T follicular helper cell (primary cell): ENCODE measurements at places on chromosomes 2 and 18.

DNA sequence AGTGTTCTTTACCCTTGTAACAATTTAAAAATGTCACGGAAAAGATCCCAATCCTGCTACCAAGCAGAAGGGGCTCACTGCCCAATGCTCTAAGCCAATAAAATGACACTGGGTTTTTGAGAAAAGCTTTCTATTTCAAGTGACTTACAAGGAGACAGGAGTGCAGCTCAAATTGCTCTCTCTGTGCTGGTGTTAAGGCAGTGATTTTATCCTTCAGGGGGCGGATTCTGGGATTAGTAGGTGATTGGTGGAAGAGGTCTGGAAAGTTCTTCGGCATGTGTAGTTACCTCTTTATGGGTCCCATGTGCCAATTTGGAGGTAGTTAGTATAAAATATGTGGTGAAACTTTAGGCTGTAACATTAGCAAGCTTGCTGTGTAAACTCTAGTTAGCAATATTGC, 27.4 kb upstream of the MCM6 start:
- DNase-seq = no peak

DNA sequence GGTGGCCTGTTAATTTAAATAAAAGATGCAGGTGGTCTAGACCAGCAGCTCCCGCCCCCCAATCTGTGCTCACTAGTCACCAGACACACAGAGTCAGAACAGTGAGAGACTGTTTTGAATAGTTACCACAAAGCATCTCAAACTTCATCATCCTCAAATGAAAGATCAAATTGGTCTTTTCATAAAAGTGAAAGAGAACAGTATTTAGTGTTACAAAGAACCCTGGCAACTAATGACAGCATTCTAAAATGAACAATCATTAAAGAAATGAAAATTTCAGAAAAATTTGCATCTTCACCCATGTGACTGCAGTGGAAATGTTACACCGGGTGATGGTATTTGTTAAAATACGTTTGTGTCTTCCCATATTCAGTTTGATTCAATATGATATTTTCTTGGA, 65.5 kb upstream of the PMAIP1 start:
- DNase-seq = no peak

GRCh38 chr2:6833300-6833604, 32.5 kb downstream of the CMPK2 start:
- no peak for DNase-seq

- no peak for DNase-seq
Observed at GRCh38 chr2:123540291-123540690, 484.8 kb upstream of the CNTNAP5 start.

GRCh38 chr2:226637383-226637782, 162.2 kb downstream of the IRS1 start:
- DNase-seq = no peak

GRCh38 chr2:38233231-38233983, 143.7 kb downstream of the ATL2 start:
- DNase-seq = no peak

GRCh38 chr2:83378921-83379320, 1080.2 kb downstream of the SUCLG1 start:
- DNase-seq = no peak

GRCh38 chr18:215448-216010, 52.3 kb downstream of the THOC1 start:
- no peak for DNase-seq

- no peak for DNase-seq
Observed at GRCh38 chr2:196515608-196516007, 123.9 kb upstream of the CCDC150 start.

DNA sequence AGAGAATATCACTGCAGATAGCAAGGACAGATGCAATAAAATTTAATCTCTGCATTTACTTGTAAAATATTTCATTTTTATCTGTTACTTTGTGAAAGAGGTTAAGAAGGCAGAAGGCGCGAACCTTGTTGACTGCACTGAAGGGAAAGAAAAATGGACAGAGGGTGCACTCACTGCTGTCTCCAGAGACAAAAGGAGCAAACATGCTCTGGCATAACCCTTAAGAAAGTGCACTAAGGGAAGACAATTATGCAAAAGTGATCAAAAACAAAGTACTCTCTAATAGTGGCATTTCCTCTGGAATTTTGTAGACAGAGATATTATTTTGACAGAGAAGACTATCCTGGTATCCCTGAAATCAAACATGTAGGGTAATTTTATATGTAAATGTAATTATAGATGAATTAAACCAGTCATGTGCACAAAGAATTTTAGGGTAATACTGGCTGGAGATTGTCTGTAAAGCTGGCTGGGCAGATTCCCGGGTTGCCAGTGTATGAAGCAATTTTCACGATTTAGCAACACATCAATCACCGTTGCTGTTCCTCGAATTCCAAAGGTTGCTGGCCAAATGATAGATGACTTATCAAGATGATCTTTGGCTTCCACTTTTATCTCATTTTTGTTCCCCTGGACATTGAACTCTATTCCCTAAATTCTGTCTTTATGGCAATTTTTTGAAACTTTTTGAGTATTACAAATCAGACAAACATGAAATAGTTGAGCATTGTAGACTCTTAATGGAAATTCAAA, 1176.9 kb downstream of the SUCLG1 start:
- DNase-seq = no peak

- DNase-seq = no peak
Observed at GRCh38 chr18:37641573-37641972, 76.0 kb upstream of the CELF4 start.

DNA sequence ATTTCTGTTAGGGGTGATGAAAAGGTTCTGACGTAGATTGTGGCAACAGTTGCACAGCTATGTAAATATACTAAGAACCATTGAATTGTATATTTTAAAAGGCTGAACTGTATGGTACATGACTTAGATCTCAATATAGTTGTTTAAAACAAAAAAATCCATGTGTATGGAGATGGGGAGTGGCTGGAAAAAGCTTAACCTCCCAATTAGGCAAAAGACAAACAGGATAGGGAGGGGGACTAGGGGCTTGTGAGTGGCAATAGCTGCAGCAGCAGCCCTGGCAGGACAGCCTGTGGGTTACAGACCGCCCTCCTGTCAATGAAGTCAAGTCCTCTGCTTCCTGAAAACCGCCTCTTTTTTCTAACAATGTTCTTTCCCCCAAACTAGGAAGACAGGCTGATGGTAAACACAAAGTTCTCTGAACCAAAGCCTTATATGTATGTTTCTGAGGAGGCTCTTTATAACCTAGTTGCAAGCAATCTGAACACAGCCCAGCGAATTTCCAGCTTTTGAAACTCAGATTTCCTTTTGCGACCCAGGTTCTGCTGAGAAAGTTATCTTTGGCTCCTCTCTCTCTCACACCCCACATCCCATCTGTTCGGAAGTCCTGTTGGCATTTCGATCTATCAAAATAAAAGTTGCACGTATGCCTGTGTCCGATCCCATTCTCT, 10.3 kb downstream of the ATP8B1 start:
- no peak for DNase-seq

DNA sequence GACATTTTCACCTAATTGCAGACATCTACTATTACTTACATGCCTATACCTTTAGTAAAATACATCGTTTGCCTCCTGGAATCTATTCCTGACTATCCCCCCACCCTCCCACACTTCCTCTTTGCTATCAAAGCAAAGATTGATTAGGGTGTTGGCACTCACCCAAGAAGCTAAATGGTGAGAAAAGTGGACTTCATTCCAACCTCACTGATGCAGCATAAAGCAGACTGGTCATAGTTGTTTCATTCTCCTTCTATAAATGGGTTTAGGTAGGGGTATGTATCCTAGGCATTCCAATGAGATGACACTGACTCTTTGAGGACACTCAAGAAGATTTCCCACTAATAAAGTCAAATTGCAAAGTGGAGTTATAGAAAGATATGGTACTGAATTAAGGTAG, 97.4 kb downstream of the LRP1B start:
- DNase-seq = no peak

DNA sequence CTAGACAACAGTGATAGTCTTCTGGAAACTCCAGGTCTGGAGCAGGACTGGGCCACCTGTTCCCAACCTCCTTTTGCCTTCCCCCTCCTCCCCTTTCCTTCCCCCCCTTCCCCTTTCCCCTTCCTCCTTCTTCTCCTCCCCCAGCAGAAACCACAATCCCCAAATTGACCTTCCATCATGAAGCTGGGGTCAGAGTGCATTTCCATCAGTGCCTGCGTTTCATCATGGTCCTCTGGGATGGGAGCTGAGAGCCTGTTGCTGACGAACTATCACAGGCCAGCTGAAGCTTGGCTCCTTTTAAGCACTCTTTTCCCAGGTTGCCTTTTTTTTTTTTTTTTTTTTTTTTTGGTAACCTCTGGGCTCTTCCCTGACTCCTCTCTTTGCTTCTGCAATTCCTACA, 52.6 kb upstream of the SMAD2 start:
- DNase-seq = no peak

- DNase-seq = no peak
Observed at GRCh38 chr2:56130463-56131070, 53.2 kb upstream of the CCDC85A start.
